Stimulated activated CD4-positive, alpha-beta T cell treated with anti-CD3 and anti-CD28 coated beads, TNF-alpha, amount 100 ng/mL, for 4 hours (primary cell): ENCODE measurements at places on chromosomes 16 and 17.

DNA sequence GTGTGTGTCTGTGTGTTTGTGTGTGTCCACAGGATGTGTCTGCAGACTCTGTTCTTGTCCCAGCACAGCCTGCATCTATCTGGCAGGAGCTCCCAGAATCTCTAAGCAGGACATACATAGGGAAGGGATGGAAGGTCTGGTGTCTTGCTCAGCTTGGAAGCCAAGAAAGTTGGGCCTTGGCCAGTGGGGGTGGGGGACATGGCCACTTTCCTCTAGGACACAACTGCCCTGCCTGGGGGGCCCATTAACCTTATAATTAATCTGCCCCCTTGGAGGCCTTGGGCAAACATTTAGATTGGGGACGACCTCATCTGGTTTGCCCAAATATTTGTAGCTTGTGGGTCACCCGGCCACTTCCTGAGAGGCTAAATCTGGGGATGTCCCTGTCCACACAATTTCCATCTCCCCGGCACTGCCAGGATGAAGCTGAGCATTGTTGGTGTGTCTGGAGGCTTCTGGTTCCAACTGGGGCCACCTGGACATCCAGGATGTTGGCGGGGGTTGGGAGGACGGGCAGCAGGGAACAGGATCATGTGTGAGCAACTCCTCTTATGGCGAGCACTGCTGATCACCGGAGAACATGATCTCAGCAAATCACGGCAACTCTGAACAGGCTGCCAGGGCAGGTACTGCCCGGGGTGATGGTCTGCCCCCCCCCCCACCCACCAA is 17.2 kb upstream of the FOXF1 start:
- DNase-seq, result no peak

DNA sequence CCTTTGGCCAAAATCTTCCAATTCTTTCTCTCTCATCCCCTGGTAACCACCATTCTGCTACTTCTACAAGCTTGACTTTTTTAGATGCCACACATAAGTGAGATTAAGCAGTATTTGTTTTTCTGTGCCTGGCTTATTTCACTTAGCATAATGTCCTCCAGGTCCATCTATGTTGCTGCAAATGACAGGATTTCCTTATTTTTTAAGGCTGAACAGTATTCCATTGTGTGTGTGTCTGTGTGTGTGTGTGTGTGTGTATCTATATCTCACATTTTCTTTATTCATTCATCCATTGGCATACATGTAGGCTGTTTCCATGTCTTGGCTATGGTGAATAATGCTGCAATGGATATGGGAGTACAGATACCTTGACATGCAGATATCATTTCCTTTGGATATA is 6.1 kb downstream of the ACACA start:
- DNase-seq, result no peak

DNA sequence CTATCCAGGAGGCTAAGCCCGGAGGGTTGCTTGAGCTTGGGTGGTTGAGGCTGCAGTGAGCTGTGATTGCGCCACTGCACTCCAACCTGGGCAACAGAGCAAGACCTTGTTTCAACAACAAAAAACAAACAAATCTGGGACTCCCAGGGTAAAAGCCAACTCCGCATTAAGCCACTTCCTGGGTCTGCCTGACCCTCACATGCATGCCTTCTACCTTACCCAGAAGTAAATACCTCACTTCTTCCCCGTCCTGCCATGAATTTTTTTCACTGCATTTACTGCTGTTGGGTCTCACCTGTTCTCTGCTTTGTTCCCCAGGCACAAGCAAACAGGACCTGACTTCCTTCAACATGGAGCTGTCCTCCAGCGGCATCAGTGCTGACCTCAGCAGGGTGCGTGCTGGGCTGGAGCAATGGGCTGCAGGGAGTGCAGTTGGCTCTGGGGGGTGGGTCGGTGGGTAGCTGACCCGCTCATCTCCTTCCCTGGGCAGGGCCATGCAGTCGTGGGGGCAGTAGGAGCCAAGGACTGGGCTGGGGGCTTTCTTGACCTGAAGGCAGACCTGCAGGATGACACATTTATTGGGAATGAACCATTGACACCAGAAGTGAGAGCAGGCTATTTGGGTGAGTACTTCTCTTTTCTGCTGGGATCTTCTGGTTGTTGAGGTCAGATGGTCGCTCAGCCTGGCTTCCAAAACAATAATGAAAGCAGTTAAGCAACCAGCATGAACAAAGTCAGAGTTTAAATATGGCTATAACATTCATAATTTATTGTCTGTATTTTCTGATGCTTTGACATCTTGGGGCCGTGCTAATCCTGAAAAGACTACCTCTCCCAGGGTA is 16.4 kb downstream of the ITGAL start:
- DNase-seq, result no peak

- DNase-seq, result no peak
Measured at GRCh38 chr16:70304892-70305448, 6.0 kb downstream of the DDX19B start.

DNA sequence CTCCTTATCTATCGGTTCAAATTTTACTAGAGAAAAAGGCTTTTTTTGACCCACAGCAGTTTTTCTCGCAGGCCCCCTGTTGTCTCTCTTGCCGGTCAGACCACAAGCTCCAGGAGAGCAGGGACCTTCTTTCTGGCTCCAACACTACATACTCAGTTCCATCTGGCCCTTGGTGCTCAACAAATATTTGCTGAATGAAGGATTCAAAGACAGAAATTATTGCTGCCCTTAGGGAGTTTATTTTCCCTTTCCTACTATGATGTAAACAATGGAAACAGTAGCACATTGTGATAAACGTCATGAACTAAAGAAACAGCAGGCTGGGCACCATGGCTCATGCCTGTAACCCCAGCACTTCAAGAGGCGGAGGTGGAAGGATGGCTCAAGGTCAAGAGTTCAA is 59.0 kb upstream of the ATP2A3 start:
- DNase-seq, result no peak

DNA sequence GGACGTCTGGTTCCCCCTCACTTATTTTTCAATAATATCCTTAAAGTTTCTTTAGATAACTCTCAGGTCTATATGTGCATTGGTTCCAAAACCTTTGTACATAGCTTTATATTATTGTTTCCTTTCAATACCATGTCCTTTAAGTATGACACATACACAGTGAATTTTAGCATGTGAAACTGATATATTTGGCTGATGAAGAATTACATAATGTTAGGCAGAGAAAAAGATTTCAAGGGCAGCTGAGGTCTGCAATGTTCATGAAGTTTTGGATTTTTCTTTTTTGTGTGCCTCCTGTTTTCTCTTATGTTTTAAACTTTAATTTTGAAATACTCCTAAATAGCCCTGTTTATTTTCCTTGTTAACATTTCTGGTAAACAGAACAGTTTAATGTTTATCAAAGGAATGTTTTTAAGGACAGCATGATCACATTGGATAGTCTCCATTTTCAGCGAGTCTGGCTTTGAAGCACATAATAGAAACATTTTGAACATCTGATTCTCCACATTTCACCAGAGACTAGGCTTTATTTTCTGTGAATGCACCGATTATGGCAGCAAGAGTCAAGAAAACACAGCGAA is 32.9 kb upstream of the FBXO47 start:
- no peak for DNase-seq

DNA sequence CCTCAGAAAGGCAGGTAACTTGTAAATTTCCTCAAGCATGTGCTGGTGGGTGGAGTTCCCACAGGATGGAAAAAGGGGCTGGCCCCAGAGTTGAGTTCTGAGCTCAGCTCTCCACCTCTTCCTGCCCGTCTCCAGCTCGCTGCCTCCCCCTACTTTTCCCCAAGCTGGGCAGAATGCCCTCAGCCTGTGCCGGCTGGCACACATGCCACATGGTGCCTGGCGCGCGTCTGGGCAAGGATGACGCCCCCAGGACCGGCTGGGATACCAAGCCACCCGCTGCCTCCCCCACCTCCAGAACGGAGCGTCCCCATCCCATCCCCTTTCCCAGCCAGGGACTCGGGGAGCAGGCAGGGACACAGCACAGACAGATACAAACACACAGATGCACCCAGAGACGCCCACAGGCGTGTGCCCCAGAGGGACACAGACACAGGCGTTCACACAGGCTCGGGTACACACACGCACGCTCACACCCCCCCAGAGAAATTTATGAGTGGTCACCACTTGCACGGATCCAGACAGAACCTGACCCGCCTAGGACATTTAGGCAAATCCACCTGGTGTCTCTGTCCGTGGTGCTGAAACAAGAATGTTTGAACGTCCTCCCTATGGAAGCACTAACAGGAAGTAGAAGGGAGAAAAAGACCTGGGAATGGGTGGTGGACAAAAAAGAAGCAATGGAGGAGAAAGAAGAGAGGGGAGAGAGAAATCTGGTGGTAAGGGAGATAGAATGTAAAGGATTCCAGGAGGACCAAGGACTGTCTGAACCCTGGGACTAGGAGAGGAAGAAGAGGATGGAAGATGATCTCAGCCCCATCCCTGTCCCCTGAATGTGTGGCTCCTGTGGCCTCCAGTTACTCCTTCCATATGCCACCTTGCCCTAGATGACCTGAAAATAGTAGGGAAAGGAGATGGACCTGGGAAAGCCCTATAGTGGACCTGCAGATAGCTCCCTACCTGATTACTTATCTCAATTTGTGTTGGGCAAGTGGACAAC is 15.5 kb downstream of the NEUROD2 start:
- DNase-seq, result no peak

- DNase-seq, result no peak
Measured at GRCh38 chr17:1024076-1024475, 27.1 kb downstream of the TIMM22 start.

- DNase-seq, result no peak
Measured at GRCh38 chr16:49027420-49027819, 254.2 kb downstream of the CBLN1 start.

DNA sequence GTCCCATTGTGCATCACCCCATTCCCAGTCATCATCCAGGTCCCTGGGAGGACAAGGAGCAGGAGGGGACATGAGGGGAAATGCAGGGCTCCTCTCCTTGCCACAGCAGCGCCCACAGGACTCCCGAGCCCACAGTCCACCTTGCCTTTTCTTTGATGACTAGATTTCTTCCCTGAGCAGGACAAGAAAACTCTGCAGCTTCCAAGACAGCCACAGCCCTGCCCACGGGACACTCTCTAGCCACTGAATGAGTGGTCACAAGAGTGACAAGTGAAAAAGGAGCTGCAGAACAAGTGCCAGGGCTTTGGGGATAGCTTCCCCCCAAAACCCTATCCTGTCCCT is 4.7 kb downstream of the NEURL4 start:
- no peak for DNase-seq

DNA sequence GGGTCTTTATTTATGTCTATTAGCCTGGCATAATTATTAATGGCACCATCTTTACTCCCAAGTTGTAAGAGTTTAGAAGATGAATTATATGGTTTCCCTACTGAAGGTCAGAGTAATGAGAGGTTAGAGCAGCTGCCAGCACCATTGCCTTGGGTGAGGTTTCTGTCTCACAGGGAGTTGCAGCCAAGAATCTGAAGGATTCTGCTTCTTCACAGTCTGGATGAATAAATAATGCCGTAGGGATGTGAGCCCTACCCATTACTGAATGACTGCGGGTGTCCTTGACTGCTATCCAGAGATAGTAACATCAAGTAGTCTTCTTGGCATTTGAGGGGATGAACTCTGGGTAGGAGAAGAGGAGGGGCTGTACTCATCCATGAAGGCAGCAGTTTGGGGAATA is 52.8 kb upstream of the SMIM36 start:
- no peak for DNase-seq

DNA sequence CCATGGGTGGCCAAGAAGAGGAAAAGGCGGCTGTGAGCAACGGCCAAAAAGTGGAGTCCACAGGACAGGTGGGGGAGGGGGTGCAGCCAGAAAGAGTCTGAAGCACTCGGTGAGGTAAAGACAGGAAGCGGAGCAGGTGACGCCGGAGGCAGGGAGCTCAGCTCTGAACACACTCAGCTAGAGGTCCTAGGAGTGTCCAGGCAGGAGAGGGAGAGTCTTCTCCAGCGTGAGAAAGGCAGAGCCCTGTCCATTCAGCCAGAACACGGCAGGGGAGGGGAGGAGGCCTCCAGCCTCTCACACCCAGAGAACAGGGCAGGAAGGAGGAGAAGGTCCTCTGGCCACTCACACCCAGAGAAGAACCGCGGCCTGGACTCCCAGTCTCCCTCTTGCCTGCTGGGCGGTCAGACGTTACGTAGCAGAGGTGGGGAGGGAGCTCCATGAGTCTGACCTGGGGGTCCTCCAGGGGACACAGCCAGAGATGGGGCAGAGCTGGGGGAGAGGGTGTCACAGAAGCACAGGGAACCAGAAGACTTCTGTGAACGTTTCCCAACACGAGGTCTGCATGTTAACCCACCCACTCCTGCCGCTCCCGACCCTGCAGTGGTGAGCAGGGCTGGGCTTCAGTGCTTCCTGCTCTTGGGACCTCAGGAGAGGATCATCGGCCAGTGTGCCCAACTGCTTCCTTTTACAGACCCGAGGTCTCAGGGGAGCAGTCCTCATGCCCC is 89.2 kb downstream of the ABR start:
- DNase-seq, result no peak

GRCh38 chr17:64683796-64684195 is 21.7 kb upstream of the SMURF2 start:
- no peak for DNase-seq

DNA sequence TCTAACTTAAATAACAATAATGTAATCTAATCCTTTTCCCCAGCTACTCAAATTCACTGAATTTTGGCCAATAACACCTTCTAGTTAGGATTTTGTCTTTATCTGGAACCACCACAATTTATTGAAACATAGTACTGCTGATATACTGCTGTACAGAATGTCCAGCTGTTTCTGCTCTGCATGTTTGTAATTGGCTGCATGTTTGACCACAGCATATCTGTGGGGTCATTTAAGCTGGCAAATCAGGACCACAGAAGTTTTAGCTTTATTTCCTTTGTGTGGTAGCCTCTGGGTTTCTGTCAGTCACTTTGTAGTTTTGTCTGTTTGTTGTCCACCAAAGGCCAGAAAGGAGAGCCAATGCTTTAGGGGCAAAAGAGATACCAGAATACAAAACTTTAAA is 22.2 kb upstream of the RAB11FIP4 start:
- DNase-seq, result no peak
